Cortex of kidney (tissue), 1 donor: ENCODE measurements at places on chromosomes 2 and 18.

GRCh38 chr2:242054881-242055801 is 185.6 kb downstream of the RTP5 start:
- DNase-seq: no peak

DNA sequence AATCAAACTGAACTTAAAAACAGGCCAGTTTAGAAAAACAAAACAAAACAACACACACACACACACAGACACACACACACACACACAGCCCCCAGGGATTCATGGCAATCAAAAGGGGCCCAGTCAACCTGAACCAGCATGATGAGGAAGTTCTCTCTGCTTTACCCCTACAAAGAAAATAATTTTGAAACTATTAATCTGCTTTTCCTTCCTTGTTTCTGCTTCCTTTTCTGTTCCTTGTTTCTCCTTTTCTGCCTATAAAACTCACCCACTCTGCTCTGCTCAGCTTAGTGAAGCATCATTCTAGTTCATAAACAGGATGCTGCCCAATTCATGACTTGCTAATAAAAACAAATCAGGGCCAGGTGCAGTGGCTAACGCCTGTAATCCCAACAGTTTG is 203.1 kb downstream of the RAB3GAP1 start:
- DNase-seq: no peak

DNA sequence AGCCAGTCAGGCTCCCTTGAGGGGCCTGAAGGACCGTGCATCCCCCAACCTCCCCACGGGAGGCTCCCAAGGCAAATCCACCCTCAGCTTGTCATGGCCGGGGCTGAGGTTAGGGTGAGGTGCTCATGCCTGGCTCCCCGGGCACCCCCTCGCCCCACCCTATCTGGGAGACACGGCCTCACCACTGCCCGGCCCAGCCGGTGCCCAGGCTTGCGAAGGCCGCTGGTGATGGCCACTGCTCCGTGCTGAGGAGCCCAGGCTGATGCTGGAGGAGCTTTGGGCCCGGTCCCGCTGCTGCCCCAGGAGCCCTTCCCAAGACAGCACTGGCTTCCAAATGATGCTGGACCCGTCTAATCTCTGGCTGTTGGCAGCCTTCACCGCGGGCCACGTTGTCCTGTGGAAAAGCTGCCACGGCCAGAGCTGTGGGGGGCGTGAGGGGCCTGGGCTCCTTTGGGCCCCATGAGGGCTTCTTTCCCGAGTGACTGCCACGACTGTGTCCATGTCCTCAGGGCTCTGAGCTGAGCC is 135.7 kb upstream of the CTDP1 start:
- no peak for DNase-seq

- DNase-seq: no peak
These were observed 55.7 kb downstream of the DNMT3A start for GRCh38 chr2:25286025-25286400.

- DNase-seq: no peak
These were observed 528 bp upstream of the PPP4R3B start for GRCh38 chr2:55618025-55618274.

DNA sequence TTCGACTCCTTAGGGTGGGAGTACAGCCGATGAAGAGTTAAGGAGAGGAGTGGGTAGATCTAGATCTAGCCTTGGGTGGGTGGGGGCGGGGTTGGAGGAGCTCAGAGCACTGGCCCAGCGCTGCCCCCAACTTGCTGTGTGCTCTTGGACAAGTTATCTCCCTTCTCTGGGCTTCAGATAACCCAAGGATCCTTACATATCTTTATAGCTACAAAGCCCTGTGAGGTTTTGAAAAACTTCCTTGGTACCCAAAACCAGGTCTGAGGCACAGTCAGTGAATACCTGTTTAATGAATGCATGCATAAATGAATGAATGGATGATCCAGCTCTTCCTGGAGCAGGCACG is 1.3 kb upstream of the ODC1 start:
- DNase-seq: no peak

GRCh38 chr2:15271276-15271675 is 289.9 kb downstream of the NBAS start:
- no peak for DNase-seq

DNA sequence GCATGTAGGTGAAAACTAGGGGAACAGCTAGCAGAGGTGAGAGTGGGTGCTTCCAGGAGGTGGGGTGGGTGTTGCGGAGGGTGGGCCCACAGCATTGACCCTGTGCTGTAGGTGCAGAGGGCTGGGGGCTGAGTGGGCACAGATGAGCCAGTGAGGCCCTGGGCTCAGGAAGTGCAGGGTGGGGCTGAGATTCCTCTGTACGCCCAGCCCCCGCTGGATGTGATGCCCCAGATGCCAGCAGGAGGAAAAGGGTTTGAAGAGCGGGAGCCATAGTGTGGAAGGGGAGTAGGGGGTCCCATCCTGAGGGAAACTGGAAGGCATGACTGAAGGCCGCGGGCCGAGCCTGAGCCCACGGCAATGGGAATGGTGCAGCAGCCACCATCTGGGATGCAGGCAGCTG is 14.1 kb upstream of the OTOS start:
- no peak for DNase-seq

- DNase-seq: no peak
These were observed 34.3 kb upstream of the OSBPL6 start for GRCh38 chr2:178159966-178160365.

DNA sequence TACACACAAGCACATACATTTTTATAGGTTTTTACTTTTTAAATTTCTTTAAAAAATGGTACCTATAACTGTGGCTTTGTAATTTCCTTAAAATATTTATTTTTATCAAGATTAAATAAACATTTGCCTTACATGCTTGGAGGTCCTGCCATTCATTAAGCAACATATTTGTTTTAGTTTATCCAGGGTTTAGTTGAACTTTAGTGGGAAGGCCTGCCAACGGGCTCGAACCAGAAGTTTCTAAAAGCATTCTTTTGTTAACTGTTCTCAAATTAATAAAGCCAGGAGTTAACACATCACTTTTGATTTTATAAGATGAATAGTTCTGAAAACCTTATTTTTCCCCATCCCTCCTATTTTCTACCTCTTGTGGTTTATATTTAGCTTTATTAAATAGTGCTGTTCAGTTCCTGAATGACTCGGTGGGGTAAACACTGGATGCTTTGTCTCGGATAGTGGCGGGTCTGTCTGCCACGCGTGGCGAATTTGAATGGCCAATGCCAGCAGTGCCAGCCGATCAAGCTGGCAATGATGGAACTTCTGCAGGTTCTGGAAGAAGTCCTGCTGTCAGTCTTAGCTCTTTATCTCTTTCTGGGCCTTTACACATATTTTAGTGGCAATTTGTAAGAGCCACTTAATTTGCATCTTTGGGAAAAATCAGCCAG is 32.2 kb downstream of the SH3YL1 start:
- no peak for DNase-seq

DNA sequence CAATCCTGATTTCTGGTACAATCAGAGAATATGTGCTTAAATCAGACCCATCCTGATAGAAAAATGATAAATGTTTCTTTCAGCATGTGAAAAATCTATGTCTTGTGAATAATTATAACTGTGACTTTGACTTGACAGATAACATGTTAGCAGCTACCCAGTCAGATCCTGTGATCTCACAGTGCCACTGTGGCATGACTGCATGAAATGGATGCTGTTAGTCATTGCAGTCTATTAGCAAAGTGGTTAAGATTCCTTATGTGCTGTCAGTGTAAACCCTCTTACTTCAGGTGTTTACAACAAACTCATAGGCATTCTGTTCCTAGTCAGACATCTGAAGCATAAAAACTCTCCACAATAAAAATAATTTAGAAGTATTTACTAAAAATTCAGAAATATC is 244.6 kb upstream of the RND3 start:
- no peak for DNase-seq

- DNase-seq: no peak
These were observed 30.9 kb downstream of the TMEM182 start for GRCh38 chr2:102792568-102793208.

DNA sequence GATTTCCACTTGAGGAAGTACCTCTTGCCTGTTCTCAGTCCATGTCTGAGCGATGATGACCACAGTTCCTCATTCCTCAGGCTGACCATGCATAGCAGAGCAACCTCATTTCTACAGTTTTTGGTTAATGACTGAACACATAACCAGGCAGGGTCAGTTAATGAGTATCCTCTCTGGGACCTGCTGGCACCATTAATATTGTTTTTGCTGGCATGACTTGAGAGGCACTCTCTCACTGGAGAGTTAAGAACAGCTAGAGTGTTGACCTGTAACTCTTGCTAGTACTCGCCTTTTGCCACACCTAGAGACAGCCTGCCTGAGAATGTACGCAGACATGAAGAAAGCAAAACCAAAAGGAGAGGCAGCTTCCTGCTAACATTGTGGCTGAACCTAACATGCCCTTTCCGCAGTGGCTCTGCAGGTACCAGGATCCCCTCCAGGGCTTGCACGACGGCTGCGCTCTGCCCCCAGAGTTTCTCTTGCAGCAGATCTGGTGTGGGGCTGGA is 23.9 kb downstream of the PECR start:
- DNase-seq: no peak

GRCh38 chr2:224594840-224595239 is 9.7 kb upstream of the CUL3 start:
- DNase-seq: no peak

DNA sequence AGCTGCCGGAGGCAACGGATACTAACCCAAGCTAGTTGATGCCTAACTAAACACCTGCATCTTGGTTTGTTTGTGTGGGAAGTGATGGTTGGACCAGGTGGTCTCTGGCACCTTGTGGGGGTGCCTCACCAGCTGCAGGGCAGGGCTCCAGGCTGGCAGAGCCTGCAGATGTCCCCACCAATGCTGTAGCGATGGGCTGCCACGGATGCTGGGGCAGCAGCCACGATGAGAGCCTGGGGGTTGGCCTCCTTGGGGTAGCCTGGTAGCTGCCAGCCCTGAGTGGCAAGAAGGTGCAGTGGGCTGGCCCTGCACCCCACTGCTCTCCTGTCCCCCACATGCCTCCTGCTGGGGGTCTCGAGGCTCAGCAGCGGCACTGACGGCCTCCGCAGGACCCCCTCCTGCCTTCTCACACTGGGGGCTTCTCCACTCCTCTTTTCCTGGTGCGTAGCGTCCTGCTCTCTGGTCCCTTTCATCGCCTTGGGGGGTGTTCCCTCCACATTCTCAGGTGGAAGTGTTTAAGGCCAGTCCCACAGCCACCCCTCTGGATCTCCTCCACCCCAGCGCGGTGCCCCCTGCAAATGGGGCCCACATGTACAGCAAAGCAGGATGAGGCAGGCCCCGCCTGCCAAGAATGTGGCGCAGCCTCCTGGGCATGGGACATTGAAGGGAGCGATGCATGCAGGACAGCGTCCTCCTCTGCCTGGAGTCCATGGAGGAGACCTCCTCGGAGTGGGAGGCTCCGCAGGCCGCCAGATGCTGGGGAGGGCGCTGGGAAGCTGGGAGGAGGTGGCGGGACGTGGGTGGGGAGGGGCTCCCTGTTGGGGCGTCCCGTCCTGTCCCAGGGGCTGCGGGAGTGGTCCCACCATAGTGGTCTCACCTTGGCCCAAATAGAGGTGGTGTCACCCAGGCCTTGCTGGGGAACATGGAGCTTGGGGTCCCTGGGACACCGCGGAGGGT is 173.1 kb downstream of the ASB1 start:
- DNase-seq: no peak

DNA sequence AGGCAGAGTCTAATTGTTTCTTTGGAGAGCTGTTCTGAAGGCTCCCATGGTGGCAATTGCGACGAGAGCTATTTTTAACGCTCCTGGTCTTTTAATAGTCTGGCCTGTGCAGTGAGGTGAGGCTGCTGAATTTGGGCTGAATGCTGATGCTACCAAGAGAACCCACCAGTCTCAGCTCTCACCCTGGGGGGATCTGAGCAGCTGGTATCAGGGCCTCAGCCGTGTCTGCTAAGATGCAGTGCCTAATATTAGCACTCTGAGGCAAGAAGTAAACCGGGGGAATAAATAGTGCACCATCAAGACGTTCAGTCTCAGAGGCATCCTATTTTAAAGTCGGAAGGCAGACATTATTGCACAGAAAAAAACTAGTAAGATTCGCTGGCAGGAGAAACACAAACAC is 214.8 kb upstream of the PID1 start:
- DNase-seq: no peak

- DNase-seq: no peak
These were observed 50.7 kb upstream of the PAIP2B start for GRCh38 chr2:71277536-71278103.

GRCh38 chr2:239321596-239322415 is 79.0 kb downstream of the HDAC4 start:
- no peak for DNase-seq

DNA sequence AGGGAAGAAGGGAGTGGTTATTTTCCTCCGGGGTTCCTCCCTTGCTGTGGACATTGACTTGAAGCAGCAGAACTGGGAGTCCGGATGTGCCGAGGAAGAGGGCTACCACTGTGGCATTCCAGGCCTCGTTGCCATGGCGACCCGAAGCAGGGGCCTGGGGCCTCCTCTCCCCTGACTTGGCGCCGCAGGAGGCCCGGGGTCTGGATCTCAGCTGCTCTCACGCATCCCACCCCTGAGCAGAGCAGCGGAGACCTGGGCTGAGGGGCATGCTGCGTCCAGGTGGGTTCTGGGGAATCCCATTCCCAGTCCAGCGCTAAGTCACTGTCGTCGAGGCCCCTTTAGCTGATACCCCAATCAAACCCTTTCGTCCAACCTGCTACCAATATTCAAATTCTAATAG is 100.2 kb downstream of the BCL11A start:
- DNase-seq: no peak

GRCh38 chr18:58161659-58162058 is 117.6 kb downstream of the NEDD4L start:
- no peak for DNase-seq

DNA sequence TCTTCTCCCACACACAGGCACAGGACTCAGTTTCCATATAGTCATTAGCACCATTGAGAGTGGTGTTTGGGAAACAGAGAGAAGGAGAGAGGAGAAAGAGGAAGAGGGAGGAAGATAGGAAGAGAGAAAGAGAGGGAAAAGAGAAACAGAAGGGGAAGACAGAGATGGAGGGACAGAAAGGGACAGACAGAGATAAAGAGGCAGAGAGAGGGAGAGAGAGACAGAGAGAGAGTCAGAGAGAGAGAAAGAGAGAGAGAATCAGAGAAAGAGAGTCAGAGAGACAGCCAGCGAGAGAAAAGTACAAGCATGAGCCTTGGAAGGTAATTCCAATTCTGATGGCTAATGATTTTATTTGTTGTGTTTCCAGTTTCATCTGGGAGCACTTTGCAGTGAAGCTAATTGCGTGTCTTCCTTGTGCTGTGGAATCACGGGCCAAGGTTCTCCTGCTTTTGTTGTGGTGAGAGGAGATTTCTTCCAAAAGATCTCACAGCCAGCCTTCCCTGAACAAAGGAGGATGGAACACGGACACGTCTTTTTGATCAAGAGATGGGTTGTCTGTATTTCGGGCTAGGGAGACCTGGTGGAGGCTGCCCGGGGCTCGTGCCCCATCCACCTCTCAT is 153.6 kb upstream of the TWIST2 start:
- DNase-seq: no peak

DNA sequence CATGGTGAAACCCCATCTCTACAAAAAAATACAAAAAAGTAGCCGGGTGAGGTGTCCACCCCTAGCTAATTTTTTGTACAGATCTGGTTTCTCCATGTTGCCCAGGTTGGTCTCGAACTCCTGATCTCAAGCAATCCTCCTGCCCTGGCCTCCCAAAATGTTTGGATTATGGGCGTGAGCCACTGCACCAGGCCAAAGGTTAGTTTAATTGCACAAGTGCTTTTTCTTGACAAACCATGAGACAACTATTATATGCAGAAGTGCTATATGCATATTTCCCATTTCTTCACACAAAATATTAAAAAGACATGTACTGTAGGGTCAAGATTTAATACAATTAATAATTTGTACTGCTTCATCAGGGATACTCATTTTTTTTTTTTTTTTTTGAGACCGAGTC is 5.0 kb upstream of the GGCX start:
- no peak for DNase-seq
